Keratinocyte (primary cell): ENCODE measurements at places on chromosomes 12 and 14.

DNA sequence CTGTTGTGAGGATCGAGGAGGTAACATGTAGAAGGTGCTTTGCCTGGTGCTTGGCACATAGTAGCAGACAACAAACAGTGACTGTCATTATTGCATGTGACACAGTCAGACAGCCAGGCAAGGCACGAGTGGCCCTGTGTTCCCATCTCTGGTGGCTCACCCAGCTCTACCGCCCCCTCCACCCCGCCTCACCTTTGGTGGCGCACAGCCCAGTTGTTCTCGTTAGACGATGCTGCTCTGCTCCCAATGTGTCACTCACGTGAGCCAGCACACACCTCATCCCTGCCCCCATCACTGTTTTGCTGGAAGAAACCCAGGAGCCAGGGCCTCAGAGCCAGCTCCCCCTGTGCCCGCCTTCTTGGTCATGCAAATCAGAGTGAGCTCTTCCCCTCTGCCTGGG lies 113.3 kb downstream of the CALM1 start:
- no peak for DNase-seq

DNA sequence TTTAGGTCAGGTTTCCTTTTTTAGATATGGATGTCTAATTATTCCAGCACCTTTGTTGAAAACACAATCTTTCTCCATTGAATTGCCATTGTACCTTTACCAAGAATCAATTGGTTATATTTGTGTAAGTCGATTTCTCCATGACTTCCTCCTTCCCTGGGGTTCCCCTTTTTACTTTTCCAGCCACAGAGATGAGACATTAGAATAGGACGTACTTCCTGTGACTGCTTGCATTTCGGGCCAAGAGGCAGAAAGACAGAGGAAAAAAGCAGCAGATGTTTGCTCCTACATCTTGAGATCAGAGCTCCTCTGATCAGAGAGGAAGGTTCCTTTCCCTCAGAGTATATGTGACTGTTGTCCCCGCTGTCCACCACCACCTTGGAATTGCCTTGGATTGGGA lies 453.7 kb upstream of the RGS6 start:
- no peak for DNase-seq

DNA sequence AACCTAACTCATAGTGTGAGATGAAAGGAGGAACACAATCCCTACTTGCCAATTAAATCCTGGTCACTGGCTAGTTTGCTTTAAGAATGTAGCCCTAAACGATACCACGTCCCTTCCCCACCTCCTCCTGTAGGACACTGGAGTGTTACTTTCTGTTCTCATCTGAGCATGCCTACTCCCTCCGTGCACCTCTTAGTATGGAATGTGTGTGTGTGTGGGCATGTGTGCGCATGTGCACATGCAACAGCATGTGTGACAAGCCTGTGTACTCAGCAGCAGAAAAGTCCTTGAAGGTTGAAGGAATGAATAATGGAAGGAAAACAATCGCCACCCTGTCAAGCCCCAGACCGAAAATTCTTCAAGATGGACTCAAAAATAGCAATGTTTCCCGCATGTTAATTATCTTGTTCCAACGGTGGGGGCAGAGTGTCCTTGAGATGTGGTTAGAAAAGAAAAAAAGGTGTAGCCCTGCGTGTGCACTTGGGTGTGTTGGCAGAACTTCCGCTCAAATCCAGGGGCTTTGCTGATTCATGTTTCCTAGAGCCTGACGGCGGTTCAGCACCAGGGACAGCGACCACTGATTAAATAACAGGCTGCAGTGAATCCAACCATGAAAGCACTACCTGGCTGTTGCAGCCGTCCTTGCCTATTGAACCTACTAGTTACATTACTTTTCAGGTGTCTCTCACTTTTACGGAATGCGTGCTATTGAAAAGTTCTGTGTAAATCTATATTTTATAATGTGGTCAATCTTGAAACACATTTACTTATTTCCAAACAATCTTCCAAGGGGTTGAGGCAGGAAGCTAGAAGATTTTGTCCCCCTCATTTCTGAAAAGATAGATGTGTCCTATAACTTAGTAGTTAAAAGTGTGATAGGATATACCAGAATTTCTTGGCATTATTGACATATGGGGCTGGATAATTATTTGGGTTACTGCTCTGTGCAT lies 79.8 kb downstream of the SRRM4 start:
- DNase-seq = no peak

DNA sequence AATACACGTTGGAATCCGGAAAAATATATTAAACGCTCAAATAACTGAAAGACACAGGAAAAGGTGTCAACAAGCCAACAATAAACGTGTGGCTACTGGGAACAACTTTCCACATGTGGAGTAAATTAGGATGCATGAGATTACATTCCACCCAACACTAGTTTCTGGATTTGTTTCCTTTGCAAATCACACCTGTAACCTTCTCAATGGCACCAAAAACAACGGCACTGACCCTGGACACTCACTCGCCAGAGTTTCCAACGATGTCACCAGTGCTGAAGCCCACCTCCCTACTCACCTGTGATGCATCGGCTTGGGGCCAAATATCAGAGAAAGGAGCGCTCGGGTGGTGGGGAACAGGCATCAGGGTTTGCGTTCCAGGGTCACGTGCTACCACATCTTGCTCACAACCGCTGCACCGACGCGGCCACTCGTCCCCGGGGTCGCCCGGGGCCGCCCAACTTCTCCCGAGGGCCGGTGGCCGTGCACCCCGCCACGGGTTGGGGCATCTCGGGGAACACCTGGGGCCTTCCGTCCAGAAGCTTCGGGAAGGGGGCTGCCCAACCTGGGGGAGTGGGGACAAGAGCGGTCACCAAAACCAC lies 629 bp downstream of the PRDM4 start:
- no peak for DNase-seq

- DNase-seq = no peak
These were observed 10.9 kb upstream of the METAP2 start for GRCh38 chr12:95463050-95463449.

DNA sequence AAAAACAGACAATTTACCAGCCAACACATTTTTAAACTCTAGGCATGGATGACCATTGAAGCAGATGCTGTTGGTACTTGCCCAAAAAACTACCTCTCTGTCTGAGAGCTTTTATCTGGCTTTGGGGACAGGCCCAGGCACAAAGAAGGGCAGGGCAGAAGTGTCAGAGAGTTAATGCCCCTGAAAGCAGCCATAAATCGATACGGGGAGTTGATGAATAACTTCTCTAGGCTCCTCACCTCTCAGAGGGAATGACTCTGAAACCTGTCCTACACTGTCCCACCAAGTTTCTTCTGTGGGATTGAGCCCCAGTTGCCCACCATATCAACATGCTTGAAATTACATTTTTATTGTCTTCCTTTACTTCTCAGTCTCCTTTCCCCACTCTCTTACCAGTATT lies 113.0 kb upstream of the DAAM1 start:
- DNase-seq = no peak

DNA sequence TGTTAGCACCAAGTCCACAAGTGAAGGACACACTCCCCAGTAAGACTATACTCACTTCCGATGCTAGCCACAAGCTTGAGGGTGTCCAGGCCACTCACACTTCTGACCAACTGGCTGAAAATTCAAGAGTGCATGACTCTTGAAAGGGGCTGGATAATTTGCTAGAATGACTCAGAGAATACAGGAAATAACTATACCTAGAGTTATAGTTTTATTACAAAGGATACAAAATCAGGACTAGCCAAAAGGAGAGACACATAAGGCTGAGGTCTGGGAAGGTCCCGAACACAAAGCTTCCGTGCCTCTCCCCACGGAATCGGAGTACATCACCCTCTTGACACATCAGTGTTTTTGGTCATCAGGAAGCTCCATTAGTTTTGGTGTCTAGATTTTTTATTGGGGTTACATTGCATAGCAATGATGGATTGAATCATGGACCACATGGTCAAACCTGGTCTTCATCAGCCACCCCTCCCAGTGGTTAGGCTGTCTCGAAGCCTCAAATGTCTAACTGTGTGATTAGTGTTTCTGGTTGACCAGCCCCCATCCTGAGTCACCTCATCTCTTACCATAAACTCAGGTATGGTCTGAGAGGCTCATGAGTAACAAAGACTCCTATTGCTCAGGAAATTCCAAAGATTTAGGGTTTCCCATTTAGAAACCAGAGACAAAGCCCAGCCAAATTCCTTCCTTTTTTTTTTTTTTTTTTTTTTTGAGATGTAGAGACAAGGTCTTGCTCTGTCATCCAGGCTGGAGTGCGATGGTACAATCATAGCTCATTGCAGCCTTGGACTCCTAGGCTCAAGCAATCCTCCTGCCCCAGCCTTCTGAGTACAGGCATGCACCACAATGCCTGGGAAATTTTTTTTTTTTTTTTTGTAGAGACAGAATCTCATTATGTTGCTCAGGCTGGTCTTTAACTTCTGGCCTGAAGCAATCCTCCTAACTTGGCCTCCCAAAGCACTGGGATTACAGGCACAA lies 472.0 kb upstream of the TBX3 start:
- DNase-seq = peak; percentile 99

DNA sequence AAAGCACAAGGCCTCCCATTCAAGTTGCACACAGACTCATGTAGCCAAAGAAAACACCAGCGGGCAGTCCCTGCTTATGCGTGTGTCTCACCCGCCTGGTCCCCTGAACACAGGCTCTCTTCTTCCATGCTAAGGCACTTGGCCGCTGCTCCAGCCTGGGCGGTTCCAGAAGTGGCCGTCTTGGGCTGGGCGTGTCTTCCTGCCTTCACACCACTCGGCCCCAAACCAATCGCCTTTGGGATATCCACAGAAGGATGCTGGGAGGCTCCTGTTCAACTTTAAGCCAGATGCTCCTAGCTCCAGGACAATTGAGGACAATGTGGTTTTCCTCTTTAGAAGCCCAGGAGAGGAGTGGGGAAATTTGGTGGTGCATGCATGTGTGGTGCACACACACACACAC lies 2.2 kb downstream of the SCARB1 start:
- no peak for DNase-seq

- DNase-seq = no peak
These were observed 20.3 kb upstream of the EIF5 start for GRCh38 chr14:103313704-103314103.

- no peak for DNase-seq
These were observed 6.3 kb downstream of the METAP2 start for GRCh38 chr12:95480230-95480629.

- DNase-seq = no peak
These were observed 27.2 kb downstream of the FBRSL1 start for GRCh38 chr12:132517013-132517739.

GRCh38 chr14:77353469-77354141 lies 23.3 kb downstream of the TMED8 start:
- DNase-seq = no peak

- DNase-seq = no peak
These were observed 17.2 kb downstream of the CALCOCO1 start for GRCh38 chr12:53710091-53710490.

GRCh38 chr14:35883677-35884293 lies 57.6 kb downstream of the BRMS1L start:
- no peak for DNase-seq

- DNase-seq = no peak
These were observed 132.4 kb downstream of the GPR65 start for GRCh38 chr14:88137327-88137726.

DNA sequence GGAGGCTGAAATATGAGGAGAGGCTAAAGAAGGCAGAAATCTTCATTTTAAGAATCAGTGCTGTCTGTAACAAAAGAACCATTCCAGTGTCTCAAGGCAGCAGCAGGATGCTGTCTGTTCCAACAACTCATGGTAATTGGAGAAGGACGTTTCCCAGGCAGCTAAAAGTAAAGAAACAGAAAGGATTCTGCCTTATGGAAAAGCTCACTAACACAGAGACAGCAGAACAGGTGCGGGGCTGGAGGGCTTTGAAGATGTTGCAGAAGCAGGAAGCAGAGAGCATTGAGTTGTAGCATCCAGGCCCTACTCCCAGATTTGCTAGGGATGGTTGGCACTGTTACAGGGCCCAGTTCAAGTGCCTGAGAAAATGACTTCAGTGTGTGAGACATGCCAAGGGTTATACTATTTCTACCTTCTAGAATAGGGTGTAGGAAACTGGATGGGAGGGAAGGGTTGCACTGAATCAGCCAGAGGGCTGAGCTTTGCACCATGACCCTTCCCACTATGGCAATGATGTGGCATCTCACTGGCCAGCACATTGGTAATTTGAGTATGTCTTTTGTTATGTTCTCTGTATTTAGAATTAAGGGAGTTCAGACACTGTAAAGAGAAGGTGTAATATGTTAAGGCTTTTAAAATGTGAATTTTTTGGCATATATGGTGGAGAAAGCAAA lies 160.0 kb upstream of the FBXO33 start:
- DNase-seq = no peak

DNA sequence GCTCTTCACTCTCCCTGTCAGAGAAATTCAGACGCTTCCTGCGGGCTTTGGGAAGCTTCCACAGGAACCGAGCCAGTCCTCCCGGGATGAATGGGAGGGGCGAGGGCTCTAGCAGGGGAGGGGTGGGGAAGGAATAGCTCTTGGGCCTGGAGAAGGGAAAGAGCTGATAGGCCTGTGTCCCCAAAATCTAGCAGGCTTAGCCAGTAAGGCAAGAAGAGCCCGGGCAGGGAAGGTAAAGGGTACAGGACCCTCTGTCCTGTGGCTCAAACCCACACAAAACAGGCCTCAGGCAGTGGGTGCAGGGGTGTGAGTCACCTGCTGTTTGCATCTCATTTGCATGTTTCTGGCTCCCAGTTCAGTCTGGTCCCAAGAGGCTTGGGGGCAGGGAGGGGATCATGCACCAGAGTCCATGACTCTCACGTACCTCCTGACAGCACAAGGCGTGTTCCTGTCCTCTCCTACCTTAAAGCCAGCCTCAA lies 8.7 kb upstream of the SMUG1 start:
- DNase-seq = no peak

DNA sequence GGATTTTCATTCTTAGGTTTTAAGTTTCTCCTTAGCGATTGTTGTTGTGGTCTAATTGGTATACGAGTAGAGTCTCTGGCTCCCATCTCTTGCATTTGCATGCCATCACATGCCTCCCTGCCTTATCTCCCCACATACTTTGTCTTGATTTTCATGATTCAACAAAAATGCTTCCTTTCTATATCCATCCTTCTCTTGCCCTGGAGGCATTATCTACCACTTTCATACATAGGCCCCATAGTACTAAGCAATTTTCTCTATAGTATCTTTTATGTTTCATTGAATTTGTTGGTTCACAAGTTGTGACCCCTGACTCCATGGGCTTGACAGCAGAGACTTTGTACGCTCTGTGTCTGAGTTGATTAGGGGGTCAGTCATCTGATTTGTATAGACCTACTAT lies 226.1 kb downstream of the ACSS3 start:
- DNase-seq = no peak

- no peak for DNase-seq
These were observed 688 bp upstream of the RASSF3 start for GRCh38 chr12:64609536-64610078.

- no peak for DNase-seq
These were observed 25.5 kb upstream of the TXNRD1 start for GRCh38 chr12:104189915-104190555.
